ENCODE measurements at places on chromosomes 12 and 14.

DNA sequence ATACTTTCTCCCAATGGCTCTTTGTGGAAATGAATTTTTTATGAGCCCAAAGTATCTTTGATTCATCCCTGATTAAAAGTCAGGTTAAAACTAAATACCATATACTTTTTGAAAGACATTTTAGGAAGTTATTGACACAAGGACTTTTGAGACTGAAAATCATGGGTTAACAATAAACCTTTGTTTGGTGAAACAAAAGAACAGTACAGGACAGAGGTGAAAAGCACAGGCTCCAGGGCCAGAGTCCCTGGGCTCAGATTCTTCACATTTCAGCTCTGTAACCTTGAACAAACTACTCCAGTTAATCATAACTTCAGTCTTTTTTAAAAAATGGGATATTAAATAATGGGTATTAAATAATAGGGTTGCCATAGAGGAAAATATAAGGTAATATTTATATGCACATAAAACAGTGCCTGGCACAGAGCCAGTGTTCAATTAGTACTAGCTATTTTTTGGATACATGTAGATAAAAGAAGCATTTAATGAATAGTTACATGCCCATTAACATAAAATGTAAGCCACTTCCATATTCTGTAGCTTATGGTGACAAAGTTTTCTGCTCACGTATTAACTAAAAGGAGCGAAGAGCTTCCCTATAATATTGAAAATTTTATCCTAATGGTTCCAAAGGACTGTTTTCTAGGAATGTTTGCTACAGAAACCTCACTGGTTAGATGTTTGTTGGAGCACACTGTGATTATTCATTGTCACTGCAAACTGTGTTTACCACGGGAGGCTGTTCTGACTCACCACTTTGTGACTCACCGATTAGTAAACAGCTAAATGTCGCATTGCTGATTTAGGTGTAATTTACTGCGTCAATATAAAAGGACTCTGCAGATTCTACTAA lies 255.4 kb downstream of the DAD1 start:
- no peak for DNase-seq

DNA sequence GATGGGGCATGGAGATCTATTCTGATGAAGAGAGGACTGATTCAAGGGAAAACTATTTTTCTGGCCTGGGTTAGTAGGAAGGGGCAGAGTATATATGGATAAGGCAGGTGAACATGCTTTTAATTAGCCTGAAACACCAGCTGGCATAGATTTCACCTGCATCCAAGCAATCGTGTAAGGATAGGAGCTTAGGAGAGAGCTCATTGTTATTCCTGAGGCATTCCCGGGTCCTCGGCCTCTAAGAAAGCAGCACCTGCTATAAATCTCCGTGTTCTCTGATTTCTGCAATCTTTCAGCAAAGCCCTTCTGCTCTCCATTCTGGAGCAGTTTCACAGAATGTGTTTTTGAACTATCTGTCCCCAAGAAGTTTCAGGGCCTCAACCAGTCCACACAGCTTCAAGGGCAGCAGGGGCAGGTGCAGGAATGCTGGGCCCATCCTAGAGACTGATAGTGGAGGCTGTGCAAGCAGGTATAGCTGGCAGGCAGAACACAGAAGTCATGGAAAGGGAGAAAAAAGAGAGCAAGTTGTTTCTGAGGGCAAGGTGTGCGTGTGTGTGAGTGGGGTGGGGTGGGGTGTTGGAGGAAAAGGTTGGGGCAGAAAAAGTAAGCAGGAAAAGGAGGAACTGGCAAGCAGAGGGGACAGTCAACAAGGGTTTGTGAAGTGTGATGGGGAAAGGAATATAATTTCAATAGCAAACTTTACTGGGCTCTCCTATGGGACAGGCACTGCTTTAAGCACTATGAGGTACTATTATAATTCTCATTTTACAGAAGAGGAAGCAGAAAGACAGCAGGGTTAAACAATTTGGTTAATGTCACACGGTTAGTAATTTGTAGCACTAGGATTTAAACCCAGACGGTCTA lies 203.7 kb upstream of the SSTR1 start:
- DNase-seq: no peak

- DNase-seq: no peak
Measured at GRCh38 chr12:94806617-94807016, 156.3 kb upstream of the TMCC3 start.

- DNase-seq: no peak
Measured at GRCh38 chr12:125890366-125890905, 825.2 kb downstream of the AACS start.

DNA sequence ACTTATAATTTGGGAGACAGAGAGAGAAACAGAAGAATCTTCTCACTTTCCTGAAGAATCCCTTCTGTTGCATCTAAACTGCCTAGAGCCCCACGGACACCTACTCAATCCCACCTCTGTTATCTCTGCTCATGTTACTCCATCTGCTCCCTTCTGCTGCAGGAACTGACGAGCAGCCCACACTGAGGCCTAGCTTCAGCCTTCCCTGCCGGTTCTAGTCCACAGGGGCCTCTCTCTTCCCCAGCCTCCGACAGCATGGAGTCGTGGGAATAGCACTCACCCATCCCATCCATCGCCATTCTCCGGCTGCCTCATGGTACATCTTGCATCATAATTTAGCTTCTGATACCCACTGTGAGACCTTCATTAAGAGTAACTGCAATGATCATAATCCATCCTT lies 4.0 kb downstream of the RAB15 start:
- no peak for DNase-seq
